ENCODE measurements at places on chromosomes 3 and 15.

- no peak for DNase-seq
These were observed 14.4 kb downstream of the NGLY1 start for GRCh38 chr3:25768851-25769250.

- no peak for DNase-seq
These were observed 748 bp downstream of the MRPS25 start for GRCh38 chr3:15064299-15064834.

DNA sequence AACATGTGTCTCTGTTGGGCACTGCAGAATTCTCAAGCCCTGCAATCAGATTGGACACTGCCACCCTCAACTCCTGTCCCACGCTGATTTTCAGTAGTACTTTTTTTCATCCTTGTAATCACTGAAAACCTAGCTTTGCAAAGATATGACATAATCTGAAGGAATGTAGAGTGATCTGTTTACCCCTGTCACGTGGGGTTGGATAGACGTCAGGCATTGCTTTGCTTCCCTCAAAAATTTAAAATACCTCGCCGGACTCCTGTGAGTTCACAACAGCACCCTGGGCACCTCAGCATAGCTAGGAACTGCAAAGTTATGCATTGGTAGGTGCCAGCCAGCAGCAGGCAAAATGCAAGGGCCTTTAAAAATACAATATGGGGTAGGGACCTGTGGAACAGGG is 71.1 kb upstream of the OXTR start:
- no peak for DNase-seq

GRCh38 chr15:31303726-31304648 is 22.6 kb upstream of the KLF13 start:
- no peak for DNase-seq

- DNase-seq = no peak
These were observed 462 bp downstream of the IGDCC3 start for GRCh38 chr15:65377105-65377975.

- DNase-seq = no peak
These were observed 56.7 kb upstream of the PRR23C start for GRCh38 chr3:139101396-139101795.

DNA sequence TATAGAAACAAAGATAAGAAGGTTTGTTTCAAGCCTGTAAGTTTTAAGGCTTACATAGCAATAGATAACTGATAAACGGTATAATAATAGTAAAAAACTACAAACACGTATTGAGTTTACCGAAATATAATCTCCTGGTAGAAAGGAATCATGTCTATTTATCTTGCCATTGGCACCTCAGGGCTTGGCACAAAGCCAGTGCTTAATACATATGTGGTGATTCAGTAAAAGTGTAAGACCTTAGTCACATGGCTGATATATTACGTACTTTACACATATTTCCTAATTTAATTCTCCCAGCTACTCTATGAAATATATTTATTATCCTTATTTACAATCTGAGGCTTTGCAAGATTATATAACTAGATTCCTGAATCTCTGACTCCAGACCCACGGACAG is 32.0 kb upstream of the SLCO3A1 start:
- no peak for DNase-seq

DNA sequence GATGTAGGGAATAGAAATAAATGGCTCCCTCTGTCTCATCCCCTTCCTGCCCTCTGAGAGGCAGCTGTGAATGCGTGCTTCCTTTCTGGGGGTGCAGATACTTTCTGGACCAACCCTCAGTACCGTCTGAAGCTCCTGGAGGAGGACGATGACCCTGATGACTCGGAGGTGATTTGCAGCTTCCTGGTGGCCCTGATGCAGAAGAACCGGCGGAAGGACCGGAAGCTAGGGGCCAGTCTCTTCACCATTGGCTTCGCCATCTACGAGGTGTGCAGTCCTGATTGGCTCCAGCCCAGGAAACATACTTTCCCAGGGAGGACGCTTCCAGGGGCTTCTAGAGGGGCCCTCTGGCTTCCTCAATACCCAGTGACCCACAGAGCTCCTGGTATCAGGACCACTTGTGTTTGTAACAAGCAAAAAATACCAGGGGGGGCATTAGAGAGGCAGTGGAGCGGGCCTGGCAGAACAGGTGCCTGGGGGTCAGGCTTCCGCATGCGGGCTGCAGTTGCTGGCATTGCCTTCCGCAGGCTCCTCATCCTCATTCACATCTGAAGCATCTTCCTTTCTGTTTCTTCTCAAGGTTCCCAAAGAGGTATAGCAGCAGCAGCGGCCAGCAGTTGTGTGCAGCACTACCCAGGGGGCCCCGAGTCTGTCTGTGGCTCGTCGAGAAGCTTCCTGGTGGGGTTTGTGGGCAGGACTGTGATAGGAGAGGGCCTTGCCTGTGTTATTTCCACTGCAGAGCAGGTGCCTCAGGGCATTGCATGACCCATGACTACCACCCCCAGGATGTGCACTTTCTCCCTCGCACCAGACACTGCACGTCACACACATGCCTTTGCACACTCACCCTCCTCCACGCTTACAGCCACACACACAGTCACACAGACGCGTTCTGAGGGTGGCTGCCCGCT is 42.5 kb downstream of the CAPN3 start:
- DNase-seq = no peak

GRCh38 chr3:178384321-178385230 is 151.7 kb upstream of the KCNMB2 start:
- no peak for DNase-seq

- DNase-seq = peak; percentile 23
These were observed 16.0 kb upstream of the CPEB1 start for GRCh38 chr15:82663186-82663600.

DNA sequence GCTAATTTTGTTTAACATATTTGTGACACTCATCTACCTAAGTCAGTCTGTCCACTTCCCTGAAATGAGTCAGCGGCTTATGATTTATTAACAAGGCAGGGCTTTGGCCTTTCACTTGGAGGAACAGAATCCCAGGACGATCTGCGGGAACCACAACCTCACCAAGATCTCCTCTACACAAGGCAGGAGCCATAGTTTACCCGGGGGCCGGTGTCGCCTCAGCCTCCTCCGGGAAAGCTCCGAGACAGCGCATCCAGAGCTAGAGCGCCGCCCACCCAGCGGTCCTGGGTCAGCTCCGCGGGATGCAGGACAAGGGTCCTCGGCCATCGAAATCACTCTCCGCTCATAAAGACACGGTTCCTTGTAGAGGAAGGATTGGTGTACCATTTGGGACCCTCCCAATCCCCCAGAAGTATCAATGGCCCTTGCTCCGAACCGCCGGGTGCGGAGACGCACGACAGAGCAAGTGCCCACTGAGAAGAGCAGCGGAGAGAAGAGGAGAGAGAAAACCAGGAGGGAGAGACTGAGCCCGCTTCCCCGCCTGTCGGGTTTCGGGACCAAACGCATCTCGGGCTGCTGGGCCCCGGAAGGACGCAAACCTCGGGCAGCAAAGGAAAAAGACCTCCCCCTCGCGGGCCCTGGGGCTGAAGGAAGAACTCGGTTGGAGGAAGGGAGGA is 13.1 kb upstream of the ALCAM start:
- DNase-seq = no peak

GRCh38 chr15:82570721-82571508 is 30.7 kb upstream of the RPS17 start:
- DNase-seq = no peak

DNA sequence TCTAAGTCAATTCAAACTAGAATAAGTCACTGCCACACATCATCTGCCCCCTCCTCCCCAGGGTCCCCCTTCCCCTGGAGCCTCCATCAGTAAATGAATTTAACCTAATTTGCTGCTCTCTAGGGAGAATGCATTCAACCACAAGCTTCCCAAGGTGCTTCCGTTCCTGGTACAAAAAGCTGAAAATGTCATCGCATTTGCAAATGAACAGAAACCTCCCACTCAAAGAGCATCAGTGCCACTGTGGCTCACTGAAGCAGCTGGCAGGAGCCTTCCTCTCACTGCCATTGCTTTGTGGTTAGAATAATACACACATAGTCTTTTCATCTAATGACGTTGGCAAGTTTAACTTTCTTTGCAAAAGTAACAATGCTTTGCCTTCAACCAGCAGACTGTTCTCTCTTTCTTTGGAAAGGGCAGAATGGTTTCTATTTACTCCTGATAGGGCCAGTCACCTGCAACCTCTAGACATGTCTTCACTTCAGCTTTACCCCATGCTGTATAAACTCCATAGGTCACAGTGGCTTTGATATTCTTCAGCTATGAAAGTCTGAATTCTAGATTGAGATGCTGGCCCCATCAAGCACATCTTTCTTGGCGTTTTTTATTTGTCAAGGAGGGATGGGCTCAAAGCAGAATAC is 238.1 kb downstream of the CPNE4 start:
- DNase-seq = no peak

GRCh38 chr3:86990734-86991481 is at the start of gene VGLL3:
Gene VGLL3, minus strand, starts transcription at chr3:86991149. Its CDS starts 406 bp downstream, at chr3:86990743.
- DNase-seq = no peak

DNA sequence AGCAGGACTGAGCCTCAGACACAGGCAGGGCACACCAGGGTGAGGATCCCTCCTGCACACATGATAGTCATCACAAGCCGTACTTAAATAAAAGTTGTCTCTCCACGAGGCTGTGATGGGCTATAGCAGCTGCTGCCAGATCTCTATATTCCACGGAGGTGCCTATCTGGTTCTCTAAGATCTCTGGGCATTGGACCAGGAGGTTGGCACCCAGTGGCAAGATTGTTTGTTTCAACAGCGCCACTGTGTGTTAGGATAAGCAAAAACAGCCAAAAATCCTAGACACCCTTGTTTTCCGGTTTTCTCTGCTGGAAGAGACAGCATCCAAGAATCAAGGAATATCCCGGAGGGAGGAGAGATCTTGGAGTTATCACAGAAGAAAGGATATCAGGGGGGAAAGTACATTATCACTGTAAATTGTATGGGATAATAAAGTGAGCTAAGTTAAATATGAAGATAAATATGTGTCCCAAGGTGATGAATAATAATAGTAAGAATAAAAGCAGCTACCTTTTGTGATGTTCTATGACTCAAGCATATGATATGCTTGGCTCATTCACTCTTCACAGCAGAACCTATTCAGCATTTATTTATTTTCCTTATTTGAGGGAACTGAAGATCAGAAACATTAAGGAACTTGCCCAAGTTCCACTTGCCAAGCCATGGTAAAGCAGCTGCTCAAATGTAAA is 90.6 kb upstream of the AKAP13 start:
- DNase-seq = no peak

GRCh38 chr3:141444586-141445285 is 42.1 kb upstream of the RASA2 start:
- no peak for DNase-seq

GRCh38 chr3:4739289-4740236 is 239.7 kb upstream of the BHLHE40 start:
- DNase-seq = peak; percentile 66

DNA sequence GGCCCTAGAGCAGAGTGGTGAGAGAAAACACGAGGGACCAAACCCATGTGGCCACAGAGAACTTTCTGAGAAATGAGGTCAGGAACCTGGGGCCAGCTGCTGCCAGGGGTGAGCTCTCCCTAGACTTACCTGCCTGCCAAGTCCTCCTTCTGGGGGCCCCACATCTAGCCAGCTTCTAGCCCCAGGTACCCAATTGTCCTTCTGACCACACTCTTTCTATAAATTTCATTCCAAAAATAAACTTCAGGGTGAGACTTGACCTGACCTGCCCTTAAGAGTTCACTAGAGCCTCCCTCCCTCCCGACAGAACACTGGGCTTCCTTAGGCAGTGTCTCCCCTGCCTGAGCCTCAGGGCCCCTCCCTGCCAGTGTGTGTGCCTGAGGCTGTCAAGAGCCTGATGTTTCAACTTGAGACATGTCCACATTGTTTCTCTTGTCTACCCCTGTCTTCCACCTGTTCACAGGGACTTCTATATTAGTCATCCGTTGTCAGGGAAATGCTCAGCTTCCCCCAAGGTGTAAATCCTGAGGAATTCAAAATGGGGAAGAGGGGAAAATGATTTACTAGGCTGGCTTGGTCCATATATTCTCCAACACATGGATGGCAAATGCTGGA is 312.8 kb upstream of the TLE3 start:
- DNase-seq = no peak

DNA sequence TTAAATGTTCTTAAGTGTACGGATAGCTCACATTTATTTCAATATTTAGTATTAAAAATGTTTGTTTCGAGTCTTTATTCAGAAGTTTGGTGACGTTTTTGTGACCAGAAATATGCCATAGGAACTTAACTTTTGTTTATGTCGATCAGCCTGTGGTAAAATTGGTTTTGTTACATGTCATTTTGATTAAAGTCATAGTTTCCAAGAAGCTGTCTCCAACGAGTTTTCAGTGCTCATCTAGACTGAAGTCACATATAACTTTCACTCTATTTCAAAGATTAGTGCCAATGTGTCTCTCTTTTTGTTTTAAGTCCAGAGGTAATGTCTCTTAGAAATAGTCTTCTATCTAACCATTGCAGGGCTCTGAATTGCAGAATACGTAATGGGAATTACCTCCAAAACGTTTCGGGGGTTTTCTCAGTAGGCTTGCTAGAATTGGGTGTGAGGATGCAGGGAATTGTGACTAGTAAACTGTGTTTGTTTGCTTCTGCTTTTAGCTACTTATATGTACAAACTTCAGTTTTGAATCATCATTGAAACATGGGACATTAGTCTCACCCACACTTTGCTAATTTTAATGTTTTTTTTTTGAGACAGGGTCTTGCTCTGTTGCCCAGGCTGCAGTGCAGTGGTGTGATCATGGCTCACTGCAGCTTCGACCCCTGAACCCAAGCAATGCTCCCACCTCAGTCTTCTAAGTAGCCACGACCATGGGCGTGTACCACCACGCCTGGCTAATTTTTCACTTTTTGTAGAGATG is 3.0 kb downstream of the BUB1B start:
- no peak for DNase-seq

DNA sequence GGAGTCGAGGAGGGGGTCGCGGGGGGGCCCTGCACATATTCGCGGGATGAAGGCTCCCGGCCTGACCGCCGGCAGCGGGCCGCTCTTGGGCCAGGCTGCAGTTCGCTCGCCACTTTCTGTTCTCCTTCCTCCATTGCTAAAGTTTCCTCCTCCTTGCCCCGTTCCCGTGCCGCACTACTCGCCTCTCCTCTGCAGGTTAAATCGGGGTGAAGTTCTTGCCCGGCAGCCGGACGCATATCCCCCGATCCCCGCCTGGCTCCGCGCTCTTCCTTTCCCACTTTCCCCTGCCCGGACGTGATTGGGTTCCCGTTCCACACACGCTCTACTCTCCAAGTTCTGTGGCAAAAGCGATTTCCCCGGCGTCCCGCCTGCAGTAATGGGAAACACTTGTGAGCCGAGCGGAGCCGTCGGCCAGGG is 556 bp downstream of the CRYBG3 start:
- DNase-seq = peak; percentile 15

DNA sequence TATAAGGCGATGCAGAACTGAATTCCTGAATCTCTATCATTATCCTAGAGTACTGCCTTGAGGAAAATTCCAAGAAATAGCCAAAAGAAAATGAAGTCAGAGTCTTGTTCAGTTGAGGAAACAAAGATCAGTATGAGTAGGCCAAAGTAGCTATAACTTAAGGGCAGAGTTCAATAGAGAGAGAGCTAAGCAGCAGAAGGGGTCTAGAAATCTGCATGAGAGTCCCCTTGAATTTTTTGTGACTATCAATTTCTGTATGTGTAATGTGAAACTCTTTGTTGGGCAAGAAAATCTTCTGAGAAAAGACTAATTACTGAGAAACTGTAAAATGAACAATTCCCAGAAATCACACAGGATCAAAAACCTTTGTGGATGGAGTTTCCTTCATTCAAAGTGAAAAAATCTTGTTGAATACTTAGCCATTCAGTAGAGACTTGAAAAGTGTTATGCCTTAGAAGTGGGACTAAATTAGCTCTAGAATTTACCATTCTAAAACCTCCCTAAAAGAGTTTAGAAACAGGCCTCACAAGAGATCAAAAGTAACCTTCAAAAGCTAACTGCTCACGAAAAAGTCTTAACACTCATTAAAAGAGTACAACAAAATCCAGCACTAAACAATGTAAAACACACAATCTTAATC is 43.1 kb upstream of the FNDC3B start:
- DNase-seq = no peak

Data from CD4-positive, alpha-beta T cell treated with Interferon alpha-2 for 1 hour (primary cell).